Glomerular endothelial cell (primary cell): ENCODE measurements at places on chromosomes 4 and X. TPM values are rescaled to one million over a fixed set of nuclear protein-coding genes. Genes with fewer than 3 reads are reported as not detected.

Gene SPACA5
- not detected in 2 replicates for total RNA-seq

Gene KLHL34
- total RNA-seq: not detected in 2 replicates

Gene FREM3
- total RNA-seq: not detected in 2 replicates

Gene FAM114A1
- 122 and 174 TPM in 2 replicates for total RNA-seq

Gene GLRA3
- total RNA-seq: not detected in 2 replicates

Gene ZFYVE28
- total RNA-seq: 8.1 and 11.3 TPM in 2 replicates

Gene RBM46
- total RNA-seq: not detected in 2 replicates

Gene EIF4E
- total RNA-seq: 102 and 108 TPM in 2 replicates

Gene VCX2
- total RNA-seq: not detected in 2 replicates

Gene NSG1
- 4.1 TPM in 1 of 2 replicates, not detected in the other for total RNA-seq

Gene TMEM31
- not detected in 2 replicates for total RNA-seq

Gene NR3C2
- total RNA-seq: 5.2 and 6.4 TPM in 2 replicates

Gene FHDC1
- total RNA-seq: 0.24 and 0.88 TPM in 2 replicates

Gene DCX
- total RNA-seq: not detected in 2 replicates

Gene ODAPH
- total RNA-seq: 1.0 TPM in 1 of 2 replicates, not detected in the other

Gene NRK
- 0.93 and 4.8 TPM in 2 replicates for total RNA-seq

Gene TAF7L
- total RNA-seq: 0.35 and 1.7 TPM in 2 replicates

Gene GABRA4
- total RNA-seq: not detected in 2 replicates

Gene NWD2
- not detected in 2 replicates for total RNA-seq
